H1 (cell line): ENCODE measurements at places on chromosomes 13 and 19. TPM values are rescaled to one million over a fixed set of nuclear protein-coding genes. Genes with fewer than 3 reads are reported as not detected.
A peak's percentile ranks its signal among the peaks of the same experiment; 100 is the strongest.

- peaks cover 18% of the 10 kb centered on the region for H3K27me3 ChIP-seq
- peaks cover 10% of the 10 kb centered on the region for H3K4me1 ChIP-seq
- peak overlapping the region; percentile 53; the same call in 1 of the 2 replicates for H3K27ac ChIP-seq
- peaks cover 5% of the 10 kb centered on the region for H3K36me3 ChIP-seq
- peak overlapping the region; percentile 69 for H3K4me3 ChIP-seq
Observed at GRCh38 chr19:49442771-49443365, 1.5 kb upstream of the SLC17A7 start.

DNA sequence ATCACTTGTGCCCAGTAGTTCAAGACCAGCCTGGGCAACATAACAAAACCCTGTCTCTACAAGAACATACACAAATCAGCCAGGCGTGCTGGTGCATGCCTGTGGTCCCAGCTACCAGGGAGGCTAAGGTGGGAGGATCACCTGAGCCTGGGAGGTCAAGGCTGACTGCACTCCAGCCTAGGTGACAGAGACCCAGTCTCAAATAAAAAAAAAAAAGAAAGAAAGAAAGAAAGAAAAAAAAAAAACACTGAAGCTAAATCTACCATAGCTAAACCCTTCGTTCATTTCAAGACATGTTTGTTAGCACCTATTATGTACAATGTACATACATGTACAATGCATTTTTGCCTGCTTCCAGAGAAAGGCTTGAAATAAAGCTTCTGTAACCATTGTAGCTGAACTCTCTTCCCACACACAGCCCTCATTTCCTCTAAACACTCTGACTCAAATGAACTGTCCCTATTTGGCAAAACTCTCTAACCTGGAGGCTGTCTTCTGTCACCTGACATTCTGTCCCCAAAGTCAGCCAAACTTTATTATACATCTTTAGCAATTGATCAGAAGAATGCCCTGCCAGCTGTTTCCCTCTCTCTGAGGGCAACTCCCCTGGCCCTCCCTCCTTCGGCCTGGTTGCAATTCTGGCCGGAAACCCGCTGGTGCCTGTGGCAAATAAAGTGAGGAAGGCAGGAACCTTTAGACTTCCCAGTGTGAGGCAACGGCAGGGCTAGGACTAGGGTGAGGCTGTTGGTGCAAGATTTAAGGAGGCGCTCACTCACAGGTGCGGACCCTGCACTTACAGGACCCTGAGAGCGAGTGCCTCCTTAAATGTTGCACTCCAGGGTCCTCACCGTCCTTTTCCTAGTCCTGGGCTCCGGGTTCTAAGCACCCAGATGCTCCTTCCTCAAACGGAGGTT is 1.8 kb downstream of the ETHE1 start:
- peak; percentile 63 for DNase-seq
- no peak overlapping the region for H3K27ac ChIP-seq
- H3K4me3 ChIP-seq = peak overlapping the region; percentile 64
- H3K27me3 ChIP-seq = peaks cover 7% of the 10 kb centered on the region

DNA sequence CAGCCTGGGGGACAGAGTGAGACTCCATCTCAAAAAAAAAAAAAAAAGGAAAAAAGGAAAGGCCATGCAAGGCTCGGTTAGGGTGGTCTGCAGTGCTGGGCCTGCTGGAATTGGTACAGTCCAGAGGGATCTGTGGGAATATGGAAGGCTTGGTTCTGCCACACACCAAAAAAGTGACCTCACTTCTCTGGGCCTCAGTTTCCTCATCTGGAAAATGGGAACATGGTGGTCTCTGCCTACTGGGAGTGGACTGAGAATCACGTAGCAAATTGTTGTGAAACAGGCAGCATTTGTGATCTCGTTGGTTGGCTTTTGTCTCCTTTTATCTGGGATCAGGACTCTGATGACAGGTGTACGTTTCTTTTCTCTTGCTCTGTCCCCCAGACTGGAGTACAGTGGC is 7.5 kb downstream of the DNM2 start:
- H3K36me3 ChIP-seq = no peaks in the 10 kb centered on the region
- no peak overlapping the region for H3K27ac ChIP-seq
- no peak for DNase-seq

GRCh38 chr19:46256855-46257254 is 27.3 kb downstream of the IGFL1 start:
- DNase-seq = no peak
- H3K27me3 ChIP-seq = no peaks in the 10 kb centered on the region
- no peaks in the 10 kb centered on the region for H3K4me1 ChIP-seq
- H3K36me3 ChIP-seq = no peaks in the 10 kb centered on the region

DNA sequence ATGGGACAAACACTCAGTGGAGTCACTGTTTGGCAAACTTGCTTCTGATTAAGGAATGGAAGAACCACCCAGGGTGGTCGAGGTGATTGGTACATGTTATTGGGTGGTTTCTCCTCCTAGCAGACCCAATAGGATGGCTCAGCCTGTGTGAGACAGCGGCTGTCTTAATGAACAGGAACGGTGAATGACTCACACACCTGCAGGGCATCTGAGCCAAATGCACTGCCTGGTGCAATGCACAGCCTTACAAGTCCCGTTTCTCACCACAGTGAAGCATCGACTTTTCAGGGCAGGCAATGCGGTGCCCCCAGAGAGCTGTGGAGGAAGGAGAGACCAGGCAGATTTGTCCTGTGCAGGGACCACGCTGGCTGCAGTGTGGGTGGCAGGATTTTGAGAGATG is 238.5 kb downstream of the FGF9 start:
- H3K27me3 ChIP-seq = no peaks in the 10 kb centered on the region
- no peak for DNase-seq

DNA sequence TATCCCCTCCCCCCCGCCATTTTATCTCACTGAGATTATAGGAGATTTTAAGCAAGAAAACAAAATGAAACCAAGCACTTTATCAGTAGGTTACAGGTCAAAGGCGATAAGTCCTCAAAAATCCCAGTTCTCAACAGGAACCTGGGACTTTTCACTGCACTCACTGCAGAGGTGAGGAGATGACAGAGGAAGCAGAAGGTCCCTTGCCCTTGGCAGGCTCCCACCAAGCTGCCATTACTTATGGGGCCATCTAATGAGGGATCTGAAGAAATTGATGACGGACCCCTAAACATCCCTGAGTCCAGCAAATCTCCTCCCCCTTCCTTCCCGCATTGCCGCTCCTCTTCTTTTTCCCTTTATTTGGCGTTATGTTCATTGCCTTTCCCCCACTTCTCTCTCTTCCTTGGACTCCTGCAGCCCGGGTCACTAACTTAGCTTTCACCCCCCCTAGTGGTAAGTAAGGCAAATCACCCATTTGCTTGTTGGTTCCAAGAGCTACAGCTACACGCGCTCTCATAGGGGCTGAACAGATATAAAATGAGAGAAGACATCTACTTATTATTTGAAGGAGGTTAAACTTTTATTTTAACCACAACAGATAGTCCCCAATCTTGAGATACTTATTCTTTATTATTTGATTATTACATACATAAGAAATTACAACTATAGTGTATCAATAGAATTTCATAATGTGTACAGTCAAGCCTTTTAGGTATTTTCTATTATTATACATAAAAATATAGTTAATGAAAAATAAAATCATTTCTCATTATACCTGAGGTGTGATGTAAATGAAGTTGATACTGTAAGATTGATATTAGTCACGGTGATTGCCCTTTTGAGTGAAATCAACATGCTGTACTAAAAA is 52.0 kb upstream of the ARGLU1 start:
- no peak overlapping the region for H3K27ac ChIP-seq
- no peaks in the 10 kb centered on the region for H3K4me1 ChIP-seq
- no peaks in the 10 kb centered on the region for H3K27me3 ChIP-seq
- no peak overlapping the region for H3K4me3 ChIP-seq
- no peaks in the 10 kb centered on the region for H3K36me3 ChIP-seq
- peak; percentile 17 for DNase-seq

GRCh38 chr19:33427801-33428626 is 54.5 kb downstream of the CEBPG start:
- H3K36me3 ChIP-seq = no peaks in the 10 kb centered on the region
- no peak for DNase-seq
- no peak overlapping the region for H3K4me3 ChIP-seq
- no peaks in the 10 kb centered on the region for H3K27me3 ChIP-seq
- H3K4me1 ChIP-seq = no peaks in the 10 kb centered on the region
- no peak overlapping the region for H3K27ac ChIP-seq

DNA sequence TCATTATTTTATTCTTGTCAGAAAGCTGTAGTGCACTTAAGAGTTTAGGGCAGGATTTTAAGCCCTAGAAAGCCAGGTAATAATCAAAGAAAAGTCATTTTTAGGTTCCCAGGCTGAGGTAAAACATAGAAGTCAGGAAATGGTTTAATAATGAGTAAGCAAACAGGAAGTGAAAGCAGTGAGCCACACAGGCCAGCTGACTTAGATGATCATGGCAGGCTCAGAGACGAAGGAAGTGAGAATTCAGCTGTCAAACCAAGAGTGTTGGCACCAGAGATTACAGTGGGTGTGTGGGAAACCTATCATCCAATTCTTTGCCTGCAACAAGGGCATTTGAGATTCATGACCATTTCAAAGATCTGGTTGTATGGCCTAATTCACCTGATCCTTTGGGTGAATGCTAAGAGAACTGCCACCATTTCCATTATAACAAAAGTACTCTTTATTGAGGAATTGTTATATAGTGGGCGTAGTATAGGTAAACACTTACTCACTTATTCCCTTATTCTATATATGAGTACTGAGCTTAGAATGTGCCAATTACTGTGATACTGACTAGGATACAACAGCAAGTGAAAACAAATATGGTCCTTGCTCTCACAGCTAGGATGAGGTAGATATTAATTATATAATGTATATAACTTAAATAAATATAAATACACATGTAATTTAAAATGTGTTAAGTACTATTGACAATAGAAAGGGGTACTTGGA is 103.7 kb upstream of the EDNRB start:
- no peak overlapping the region for H3K27ac ChIP-seq
- H3K4me1 ChIP-seq = no peaks in the 10 kb centered on the region
- DNase-seq = no peak
- no peak overlapping the region for H3K4me3 ChIP-seq

DNA sequence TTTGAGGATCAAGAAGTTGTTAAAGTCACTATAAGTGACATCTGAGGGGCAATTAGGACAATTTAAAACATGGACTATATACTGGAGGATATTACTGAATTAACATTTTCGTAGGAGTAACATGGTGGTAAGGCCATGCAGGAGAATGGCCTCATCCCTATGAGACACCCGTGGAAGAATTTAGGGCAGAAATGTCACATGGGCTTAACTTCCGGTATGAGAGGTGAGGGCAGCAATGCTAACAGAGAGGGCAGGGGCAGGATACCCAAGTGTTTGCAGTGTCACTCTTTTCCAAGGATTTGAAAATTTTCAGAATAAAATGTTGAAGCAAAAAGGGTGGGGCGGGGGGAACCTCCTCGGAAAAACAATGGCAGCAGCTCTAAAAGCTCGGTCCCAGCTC is 23.6 kb downstream of the RANBP3 start:
- H3K36me3 ChIP-seq = no peaks in the 10 kb centered on the region
- DNase-seq = no peak

GRCh38 chr19:38513762-38514167 is 80.3 kb downstream of the RYR1 start:
- H3K4me1 ChIP-seq = no peaks in the 10 kb centered on the region
- no peak overlapping the region for H3K4me3 ChIP-seq
- no peak overlapping the region for H3K27ac ChIP-seq
- no peak for DNase-seq
- H3K36me3 ChIP-seq = 0 out of 2 replicates have a peak, but pooled peaks cover 2% of the 10 kb centered on the region

DNA sequence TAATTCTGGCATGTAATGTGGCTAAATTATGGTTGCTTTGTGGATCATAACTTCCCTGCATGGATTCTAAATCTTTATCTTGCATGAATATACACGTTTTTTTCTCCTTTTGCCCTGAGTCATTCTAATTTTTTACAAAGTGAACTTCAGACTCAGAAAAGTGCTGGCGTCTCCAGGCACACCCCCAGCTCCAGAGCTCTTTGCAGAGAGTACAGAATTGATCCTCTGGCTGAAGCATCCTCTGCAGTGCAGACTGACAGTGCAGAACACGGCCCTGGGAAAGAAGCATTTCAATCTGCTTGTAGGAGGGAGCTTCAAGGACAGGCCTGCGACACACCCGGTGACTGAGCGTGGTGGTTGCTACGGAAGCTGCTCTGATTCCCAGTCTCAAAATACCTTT is 228.1 kb downstream of the FGF9 start:
- no peak for DNase-seq
- no peak overlapping the region for H3K27ac ChIP-seq
- H3K4me3 ChIP-seq = no peak overlapping the region

DNA sequence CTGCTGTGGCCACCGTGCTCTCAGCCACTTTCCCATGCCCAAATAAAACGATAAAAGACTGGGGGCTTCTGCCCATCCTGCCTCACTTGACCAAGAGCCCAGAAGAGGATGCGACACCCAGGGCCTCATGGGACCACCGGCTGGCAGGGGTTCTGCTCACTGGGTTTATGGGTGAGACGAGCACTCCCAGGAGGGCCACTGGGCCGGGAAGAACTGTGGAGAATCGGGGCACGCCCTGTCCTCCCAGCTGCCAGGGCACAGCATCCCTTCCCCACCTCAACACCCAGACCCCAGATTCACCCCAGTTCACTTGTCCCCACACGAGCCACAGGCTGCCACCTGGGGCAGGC is 4.7 kb upstream of the F10 start:
- no peaks in the 10 kb centered on the region for H3K36me3 ChIP-seq
- no peak overlapping the region for H3K27ac ChIP-seq
- DNase-seq = peak; percentile 22

- no peaks in the 10 kb centered on the region for H3K27me3 ChIP-seq
- no peaks in the 10 kb centered on the region for H3K36me3 ChIP-seq
- H3K27ac ChIP-seq = no peak overlapping the region
- DNase-seq = no peak
- peak overlapping the region; percentile 40; the same call in 1 of the 2 replicates for H3K4me3 ChIP-seq
Observed at GRCh38 chr13:27007166-27007565, 164.4 kb downstream of the USP12 start.

GRCh38 chr13:29162638-29163235 is 342.6 kb downstream of the MTUS2 start:
- H3K27me3 ChIP-seq = no peaks in the 10 kb centered on the region
- H3K4me1 ChIP-seq = no peaks in the 10 kb centered on the region
- H3K27ac ChIP-seq = no peak overlapping the region
- no peak for DNase-seq

GRCh38 chr19:11612816-11613511 is 15.7 kb downstream of the ZNF627 start:
- peaks cover 44% of the 10 kb centered on the region for H3K36me3 ChIP-seq
- no peak overlapping the region for H3K4me3 ChIP-seq
- H3K4me1 ChIP-seq = no peaks in the 10 kb centered on the region
- H3K27me3 ChIP-seq = no peaks in the 10 kb centered on the region

TRPC4 gene
- total RNA-seq = 14.3 and 14.7 TPM in 2 replicates

SNRPD2 gene
- 759 and 761 TPM in 2 replicates for total RNA-seq

SERTAD3 gene
- total RNA-seq = 32.1 and 33.4 TPM in 2 replicates

NR2F6 gene
- 114 and 121 TPM in 2 replicates for total RNA-seq

PGLYRP1 gene
- not detected in 2 replicates for total RNA-seq
